Ureter (tissue), 1 donor: ENCODE measurements at places on chromosomes 2 and 18.

DNA sequence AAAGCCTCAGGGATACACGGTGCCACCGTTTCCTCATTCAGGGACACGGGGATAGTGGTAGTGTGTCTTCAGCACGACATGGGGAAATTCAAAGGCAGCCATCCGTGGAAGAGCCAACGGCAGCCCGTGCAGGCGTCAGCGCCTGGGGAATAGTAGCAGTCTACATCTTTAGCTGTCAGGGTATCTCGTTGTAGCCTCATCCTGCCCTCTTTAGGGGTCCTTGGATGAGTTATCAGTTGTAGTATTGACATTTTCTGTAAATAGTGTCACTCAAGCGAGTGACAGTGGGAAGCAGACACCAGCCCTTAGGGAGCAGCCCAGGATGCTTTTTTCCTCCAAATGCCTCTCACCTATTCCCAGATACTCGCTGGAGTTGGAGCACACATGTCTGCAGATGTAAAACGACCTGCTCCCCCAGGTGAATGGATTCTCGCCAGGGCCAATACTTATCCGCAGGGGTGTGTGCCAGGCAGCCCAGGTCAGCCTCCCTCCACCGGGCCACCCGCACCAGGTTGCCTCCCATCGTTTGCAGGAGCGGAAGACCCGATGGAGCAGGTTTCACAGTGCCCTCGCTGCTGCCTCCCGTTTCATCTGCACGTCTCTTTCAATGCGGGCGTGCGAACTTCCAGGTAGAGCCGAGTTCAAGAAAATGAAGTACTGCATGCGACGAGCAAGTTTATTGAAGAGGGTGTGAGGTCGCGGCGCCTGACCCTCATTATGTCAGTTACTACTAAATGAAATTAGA lies 41.0 kb downstream of the AGAP1 start:
- DNase-seq = no peak

DNA sequence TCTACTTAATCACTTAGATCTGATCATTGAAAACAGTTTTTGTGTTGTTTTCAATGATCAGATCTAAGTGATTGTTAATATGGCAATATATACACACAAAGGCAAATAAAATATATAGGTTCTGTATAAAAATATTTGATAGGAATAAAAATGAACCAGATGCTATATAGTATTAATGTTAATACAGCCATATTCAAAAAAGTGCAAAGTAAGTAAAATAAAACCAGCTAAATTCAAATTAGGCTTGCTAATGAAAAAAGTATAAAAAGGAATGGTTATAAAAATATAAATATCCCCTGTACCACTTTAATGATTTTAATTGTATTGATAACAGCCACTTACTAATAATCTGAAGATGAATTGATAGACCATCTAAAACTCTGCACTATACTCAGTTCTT lies 38.4 kb downstream of the VPS54 start:
- DNase-seq = no peak

GRCh38 chr2:1887915-1888314 lies 143.6 kb upstream of the PXDN start:
- no peak for DNase-seq

DNA sequence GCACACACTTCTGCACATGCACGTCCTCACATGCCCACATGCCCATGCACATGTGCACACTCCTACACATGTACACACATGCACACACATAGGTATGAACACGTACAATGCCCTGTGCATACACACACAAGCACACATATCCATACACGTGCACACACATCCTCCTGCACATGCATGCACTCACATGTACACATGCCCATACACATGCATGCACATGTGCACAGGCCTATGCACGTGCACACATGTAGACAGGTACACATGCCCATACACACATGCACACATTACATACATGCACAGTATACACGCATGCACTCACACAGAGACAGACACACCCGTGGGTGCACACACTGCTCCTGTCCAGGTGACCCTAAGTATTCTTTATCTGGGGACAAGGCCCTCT lies 34.3 kb downstream of the GPC1 start:
- DNase-seq = no peak

- DNase-seq = no peak
Measured at GRCh38 chr18:52602820-52603219, 262.8 kb downstream of the DCC start.

DNA sequence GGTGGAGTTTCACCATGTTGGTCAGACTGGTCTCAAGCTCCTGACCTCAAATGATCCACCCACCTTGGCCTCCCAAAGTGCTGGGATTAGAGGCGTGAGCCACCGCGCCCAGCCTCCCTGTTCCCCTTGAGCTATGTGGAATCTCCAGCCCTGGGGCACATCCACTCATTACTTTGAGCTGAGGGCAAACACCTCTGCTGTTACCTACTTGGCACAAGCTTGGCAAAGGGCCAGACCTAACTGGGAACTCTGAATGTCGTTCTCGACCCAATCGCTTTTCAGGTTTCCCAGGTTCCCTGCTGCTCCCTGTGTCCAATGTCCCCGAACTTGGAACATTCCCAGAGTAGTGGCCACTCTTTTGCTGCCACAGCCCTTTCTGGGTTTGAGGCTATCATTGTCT lies 40.6 kb downstream of the CHST10 start:
- no peak for DNase-seq

DNA sequence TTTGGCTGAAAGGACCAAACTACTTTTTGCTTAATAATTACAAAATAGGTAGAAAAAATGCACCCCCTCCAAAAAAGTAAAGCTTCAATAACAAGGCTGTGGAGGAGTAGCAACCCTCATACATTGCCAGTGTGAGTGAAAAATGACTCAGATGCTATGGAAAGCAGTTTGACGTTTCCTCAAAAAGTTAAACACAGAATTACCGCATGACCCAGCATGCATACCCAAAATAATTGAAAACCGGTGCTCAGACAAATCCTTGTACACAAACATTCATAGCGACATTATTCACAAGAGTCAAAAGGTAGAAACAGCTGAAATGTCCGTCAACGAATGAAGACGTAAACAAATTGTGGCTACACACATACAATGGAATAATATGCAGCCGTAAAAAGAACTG lies 38.8 kb upstream of the DAPL1 start:
- DNase-seq = no peak
